ENCODE measurements at places on chromosomes 2 and 18.
A peak's percentile ranks its signal among the peaks of the same experiment; 100 is the strongest.

- no peak for DNase-seq
Observed at GRCh38 chr2:217398860-217399259, 539.0 kb upstream of the TNP1 start.

DNA sequence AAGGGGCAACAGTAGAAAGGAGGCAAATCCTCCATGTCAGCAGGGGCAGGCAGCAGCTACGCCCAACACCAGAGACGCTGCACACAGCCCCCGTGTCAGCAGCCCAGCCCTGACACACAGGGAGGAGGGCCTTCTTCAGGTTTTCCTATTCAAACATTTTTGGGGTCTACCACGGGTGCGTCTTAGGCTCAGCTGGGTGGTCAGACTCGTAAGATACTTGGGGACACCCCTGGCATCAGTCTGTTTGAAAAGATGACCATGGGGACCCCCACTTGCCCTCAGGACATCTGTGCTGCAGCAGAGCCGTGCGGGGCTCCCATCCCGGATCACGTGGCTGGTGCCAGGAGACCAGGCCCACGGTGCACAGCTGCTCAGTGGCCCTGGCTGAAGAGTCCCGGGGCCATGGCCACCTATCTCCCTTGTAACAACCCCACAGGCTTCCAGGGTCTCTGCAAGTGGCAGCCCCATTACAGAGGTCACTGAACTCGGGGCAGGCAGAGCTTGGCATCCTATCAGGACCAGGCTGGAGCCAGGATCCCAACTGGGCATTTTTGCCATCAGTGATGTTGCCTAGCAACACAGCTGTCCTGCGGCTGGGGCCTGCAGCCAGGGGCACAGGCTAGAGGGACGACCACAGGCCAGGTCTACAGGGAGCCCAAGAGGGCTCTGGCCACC lies 82.5 kb downstream of the EDAR start:
- DNase-seq = no peak

GRCh38 chr2:40218679-40219078 lies 233.2 kb downstream of the SLC8A1 start:
- DNase-seq = no peak

DNA sequence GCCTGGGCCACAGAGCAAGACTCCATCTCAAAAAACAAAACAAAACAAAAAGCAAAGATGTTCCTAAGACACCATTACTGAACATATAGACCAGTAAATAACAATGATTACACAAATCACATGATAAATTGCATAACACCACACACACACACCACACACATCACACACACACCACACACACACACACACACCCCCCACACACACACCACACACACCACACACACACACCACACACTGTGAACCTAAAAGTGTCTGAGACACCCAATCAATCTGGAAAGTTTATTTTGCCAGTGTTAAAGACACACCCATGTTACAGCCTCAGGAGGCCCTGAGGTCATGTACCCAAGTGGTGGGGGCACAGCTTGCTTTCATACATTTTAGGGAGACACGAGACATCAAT lies 62.6 kb upstream of the ASAP2 start:
- no peak for DNase-seq

- DNase-seq = no peak
Observed at GRCh38 chr2:139365189-139365588, 585.0 kb upstream of the NXPH2 start.

DNA sequence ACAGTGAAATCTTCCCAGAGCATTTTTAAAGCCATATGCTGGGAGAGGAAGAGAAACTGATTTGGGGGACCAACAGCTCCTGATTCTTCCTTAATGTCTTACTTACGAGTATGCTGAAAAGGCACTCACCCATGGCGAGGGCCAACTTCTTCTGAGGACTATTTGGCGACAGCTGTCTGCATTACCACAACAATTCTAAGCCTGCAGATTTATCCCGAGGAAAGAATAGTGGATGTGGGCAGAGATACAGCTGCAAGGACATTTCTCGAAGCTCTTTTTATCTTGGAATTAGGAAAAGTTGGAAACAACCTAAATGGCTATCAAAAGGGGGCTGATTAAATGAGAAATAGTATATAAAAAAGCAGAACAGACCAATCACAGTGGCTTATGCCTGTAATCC lies 40.3 kb upstream of the FHL2 start:
- DNase-seq = no peak

GRCh38 chr2:28359222-28360057 lies 33.2 kb upstream of the FOSL2 start:
- no peak for DNase-seq

DNA sequence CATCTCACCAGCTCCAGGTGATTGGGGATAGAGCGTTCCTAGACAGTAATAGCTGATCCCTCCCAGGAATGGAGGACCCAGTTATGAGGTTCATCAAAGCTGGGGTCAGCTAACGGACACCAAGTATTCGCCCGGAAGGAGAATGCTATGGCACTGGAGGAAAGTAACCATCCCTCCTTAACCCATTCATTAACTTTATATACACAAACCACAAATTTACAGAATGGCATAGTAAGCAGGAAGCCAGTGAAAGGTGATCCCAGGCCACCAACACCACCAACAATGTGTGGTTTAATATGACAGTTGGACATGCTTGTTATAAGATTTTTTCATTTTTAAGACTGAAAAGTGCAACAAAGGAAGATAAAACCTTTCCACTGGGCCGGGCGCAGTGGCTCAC lies 55.3 kb upstream of the CHMP1B start:
- no peak for DNase-seq

DNA sequence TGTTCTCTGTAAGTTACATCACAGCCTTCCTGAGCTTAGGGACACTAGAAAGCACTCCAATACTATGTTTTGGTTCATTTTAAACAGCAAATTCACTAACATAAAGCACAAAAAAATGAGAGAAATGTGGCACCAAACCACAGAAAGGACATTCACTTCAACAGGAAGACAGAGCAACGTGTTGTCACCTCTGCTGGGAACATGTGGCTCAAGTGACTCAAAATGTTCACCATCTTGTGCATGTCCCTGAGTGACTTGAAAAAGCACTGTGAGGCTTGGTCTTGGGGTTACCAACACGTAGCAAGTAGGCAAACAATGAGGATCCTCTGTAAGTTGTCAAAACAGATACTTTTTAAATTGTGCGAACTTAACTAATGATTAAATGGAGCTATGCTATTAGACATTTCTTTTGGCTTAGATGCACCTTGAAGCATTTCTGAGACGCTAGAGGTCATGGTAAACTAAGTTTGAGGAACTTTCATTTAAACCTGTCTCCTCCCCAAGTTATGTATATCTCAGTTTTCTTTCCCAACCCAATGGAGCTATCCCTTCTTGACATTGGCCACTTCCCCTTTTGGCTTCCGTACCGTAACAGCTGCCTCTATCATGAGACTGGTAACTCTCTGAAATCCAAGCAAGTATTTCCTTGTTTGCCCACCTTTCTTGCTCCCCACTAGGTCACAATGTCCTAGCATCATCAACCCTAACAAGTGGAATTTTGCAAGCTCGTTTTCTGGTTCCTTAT lies 14.0 kb upstream of the ST6GAL2 start:
- DNase-seq = no peak

DNA sequence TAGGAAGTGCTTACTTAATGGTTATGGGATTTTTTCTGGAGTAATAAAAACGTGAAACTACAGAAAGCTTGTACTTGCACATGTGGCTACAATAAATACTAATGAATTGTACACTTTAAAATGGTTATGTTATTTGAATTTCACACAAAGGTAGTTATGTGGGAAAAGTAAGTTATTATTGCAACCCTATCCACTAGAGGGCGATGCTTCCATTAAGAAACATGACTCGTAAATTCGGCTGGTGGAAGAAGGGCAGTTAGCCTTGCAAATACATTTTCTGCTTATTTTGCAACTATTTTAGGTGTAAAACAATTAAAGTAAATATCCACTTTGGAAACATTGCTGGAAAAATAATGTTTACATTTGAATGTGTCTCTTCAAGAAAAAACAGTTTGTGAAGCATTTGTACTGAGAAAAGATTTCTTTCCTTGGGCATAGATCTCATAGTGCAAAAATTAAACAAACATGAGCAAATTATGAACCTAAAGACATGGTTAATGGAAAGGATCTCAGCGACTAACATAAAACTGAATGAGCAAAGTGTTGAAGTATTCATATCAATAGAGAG lies 68.1 kb upstream of the CSRNP3 start:
- peak; percentile 37 for DNase-seq

DNA sequence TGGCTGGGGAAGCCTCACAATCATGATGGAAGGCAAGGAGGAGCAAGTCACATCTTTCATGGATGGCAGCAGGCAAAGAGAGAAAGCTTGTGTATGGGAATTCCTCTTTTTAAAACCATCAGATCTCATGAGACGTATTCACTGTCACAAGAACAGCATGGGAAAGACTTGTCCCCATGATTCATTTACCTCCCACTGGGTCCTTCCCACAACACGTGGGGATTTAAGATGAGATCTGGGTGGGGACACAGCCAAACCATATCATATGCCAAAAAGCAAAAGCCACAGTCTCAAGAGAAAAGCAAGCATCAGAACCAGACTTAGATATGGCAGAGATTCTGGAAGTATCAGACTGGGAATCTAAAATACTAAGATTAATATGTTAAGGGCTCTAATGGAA lies 30.0 kb upstream of the SCRN3 start:
- no peak for DNase-seq

GRCh38 chr18:37640504-37640903 lies 74.9 kb upstream of the CELF4 start:
- no peak for DNase-seq

- DNase-seq = no peak
Observed at GRCh38 chr2:230898713-230899091, 26.3 kb downstream of the GPR55 start.

DNA sequence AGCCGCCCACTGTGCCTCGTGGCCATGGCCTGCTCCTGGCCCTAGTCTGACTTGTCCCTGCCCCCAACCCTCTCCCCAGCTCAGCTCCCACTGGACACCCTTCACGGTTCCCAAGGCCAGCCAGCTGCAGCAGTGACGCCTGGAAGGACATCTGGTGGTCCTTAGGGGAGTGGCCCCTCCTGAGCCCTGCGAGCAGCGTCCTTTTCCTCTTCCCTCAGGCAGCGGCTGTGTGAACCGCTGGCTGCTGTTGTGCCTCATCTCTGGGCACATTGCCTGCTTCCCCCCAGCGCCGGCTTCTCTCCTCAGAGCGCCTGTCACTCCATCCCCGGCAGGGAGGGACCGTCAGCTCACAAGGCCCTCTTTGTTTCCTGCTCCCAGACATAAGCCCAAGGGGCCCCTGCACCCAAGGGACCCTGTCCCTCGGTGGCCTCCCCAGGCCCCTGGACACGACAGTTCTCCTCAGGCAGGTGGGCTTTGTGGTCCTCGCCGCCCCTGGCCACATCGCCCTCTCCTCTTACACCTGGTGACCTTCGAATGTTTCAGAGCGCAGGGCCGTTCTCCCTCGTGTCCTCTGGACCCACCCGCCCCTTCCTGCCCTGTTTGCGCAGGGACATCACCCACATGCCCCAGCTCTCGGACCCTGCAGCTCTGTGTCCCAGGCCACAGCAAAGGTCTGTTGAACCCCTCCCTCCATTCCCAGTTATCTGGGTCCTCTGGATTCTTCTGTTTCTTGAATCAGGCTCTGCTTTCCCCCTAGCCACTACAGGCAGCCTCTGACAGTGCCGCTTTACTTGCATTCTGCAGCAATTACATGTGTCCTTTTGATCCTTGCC lies 35.8 kb downstream of the ANO7 start:
- DNase-seq = no peak

GRCh38 chr2:108787216-108787541 lies 608 bp downstream of the CCDC138 start:
- no peak for DNase-seq

DNA sequence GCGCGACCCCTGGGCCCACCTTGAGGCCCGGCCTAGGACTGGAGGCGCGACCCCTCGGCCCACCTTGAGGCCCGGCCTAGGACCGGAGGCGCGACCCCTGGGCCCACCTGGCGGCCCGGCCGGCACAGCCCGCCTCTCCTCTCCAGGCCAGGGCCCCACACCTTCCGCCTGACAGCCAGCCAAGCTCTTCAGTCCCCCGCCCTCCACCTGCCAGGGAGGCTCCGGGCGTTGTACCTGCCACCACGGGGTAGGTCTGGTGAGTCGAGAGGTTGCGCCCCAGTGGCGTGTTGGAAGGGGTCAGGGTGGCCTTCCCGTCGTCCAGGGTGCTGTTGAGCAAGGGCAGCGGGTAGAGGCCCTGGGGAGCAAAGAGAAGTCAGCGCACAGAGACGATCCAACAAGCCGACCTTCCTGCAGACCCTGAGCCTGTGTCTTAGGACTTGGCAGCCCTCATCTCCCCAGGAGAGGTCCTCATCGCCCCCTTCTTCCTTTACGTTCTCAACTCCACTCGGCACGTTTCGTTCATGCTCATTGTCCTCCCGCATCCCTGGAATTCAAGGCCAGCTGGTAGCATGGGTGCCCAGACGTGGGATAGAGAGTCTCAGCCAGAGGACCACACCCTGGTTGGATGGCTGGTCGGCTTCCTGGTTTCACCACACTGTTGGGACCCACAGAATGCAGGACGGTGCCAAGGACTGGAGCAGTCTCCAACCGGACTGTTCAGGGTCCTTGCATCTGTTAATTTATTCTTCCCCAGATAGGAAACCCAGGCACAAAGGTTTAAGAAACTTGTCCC lies 42.2 kb downstream of the PAX8 start:
- DNase-seq = no peak

DNA sequence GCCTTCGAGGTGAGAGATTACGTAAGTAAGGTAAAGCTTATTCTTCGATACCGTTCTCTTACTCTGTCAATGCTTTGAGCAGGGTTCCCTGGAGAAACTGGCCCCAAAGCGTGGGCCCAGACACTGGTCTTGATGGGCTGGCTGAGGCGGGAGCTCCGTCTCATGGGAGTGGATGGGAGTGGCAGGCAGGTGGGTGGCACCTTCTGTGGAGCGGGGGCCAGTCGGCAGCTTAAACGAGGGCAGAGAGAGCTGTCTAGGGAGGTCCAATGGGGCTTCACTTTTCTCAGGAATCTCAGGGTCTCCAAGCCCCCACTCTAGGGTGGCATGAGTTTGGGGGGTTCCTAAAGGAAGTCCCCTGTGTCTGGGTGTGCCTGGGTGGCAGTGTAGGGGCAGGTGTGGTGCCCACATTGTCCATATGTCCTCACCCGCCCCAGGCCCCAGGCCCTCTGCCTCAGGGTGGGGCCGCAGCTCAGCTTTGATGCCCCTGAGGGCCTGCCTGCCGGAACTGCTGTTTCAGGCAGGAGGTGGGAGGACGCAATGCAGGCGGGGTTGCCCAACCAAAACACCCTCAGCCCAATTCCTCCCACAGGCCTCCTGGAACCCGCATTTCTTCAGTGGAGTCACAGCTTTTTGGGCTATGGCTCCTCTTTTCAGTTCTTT lies 32.5 kb upstream of the FOSL2 start:
- no peak for DNase-seq

DNA sequence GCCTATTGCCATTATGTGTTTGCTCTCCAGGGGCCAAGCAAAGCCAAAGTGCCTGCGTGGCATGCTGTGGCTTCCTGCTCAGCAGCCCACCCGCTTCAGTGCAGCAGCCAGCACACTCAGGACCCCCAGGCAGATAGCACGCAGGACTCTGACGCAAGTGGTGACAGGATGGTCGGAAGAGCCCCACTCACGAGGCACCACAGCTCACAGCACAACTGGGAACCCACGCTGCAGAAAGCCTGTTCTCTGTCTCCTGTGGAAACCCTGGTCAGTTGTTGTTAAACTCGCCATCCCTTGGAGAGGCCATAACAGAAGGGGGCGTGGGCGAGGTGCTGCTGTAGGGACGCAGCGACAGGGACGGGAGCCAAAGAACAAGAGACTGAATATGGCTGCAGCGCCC lies 76.4 kb downstream of the HDAC4 start:
- no peak for DNase-seq

- peak; percentile 36 for DNase-seq
Observed at GRCh38 chr2:118046634-118047210, 32.9 kb upstream of the CCDC93 start.

- no peak for DNase-seq
Observed at GRCh38 chr2:193816008-193816407, 1621.3 kb upstream of the TMEFF2 start.

- DNase-seq = no peak
Observed at GRCh38 chr2:179591690-179592089, 269.7 kb downstream of the ZNF385B start.
